ENCODE measurements at places on chromosomes 13 and 19.

GRCh38 chr13:44406617-44407016, 33.0 kb downstream of the SERP2 start:
- DNase-seq, result no peak

DNA sequence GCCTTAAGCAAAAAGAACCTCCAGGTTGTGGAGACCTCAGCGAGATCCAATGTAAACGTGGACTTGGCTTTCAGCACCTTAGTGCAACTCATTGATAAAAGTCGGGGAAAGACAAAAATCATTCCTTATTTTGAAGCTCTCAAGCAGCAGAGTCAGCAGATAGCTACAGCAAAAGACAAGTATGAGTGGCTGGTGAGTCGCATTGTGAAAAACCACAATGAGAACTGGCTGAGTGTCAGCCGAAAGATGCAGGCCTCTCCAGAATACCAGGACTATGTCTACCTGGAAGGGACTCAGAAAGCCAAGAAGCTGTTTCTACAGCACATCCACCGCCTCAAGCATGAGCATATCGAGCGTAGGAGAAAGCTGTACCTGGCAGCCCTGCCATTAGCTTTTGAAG, 58.5 kb downstream of the ARHGAP35 start:
- no peak for DNase-seq

GRCh38 chr13:50188696-50189095, 173.5 kb downstream of the KCNRG start:
- DNase-seq, result no peak

DNA sequence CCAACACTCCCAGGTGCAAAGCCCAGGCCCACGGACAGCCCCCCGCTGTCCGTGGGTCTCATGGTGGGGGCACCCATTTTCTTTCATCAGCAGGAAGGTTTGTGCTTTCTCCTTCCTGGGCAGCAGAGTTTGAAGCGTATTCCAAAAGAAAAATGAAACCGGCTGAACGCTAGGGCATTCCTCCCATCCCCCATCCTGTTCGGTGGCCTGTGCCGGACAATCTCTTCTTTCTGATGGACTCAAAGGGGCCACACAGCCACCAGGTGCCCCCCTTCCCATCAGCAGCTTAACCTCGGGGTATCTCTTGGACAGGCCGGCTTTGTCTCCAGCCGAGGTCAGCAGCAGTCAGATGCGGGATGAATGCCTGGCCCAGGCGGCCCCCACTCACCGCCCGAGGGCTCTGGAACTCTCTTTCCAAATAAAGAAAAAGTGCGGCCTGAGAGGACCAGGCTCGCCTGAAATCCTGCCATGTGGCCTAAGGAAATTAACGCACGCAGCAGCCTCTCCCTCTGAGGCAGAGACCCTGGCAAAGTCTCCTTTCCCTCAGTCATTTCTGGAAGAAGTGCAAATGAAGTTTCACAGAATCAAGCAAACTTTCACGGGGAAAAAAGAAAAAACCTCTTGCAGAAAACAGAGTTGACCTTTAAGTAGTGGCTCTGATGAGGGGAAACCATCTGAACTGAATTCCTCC, 67.8 kb downstream of the RASA3 start:
- peak; percentile 90 for DNase-seq

- no peak for DNase-seq
These were observed 273.4 kb downstream of the GPC6 start for GRCh38 chr13:93499991-93500390.

- DNase-seq, result peak; percentile 12
These were observed 269.3 kb downstream of the UQCRFS1 start for GRCh38 chr19:28943651-28944050.

DNA sequence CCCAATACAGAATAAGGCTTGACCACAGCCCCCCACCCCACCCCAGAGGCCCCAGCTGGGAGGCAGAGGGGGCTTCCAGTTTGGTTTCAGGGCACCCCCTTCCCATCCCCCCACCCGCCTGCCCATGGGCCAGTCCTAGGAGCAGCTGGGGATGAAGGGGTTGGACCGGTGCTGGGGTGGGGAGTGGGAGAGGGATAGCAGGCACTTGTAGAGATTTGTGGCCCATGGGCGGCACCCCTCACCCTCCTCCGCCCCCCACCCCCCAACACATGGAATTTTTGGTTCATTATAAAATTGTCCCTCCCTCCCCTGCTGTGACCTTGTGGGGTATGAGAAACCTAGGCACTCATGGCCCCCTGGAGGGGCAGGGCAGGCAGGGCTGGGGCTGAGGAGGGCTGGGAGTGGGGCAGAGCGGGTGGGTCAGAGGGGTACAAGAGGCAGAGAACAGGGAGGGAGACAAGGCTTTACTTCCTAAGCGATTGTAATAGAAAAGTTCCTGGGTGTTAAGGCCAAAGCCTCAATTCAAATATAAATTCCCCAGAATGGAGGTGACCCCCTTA, 5.3 kb upstream of the GSK3A start:
- no peak for DNase-seq

All from neural progenitor cell (in vitro differentiated cells).